ENCODE measurements at places on chromosomes 4 and X. TPM values are rescaled to one million over a fixed set of nuclear protein-coding genes. Genes with fewer than 3 reads are reported as not detected.

The HPSE gene
- 3.6 TPM for total RNA-seq

GRCh38 chr4:128827296-128827695, 17.8 kb downstream of the JADE1 start:
- no peak for DNase-seq

- DNase-seq = no peak
Measured at GRCh38 chrX:124860736-124861135, 458.9 kb upstream of the TEX13C start.

DNA sequence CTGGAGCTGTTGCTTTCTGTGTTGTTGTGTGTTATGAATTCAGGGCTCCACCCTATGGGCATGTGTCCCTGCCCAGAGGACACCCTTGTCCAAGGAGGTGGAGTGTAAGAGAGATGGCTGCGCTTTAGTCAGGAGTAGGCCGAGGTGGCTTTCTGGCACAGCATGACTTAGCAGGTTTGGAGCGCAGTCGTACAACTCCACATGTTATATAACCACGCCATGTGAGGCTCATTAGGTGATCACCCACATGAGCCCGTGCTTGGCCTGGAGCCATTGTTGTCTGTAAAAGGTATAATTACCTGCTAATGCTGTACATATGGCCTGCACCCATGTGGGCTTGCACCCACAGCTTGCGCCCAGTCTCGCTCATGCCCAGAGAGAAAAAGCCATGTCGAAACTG, 15.8 kb upstream of the ANAPC4 start:
- no peak for DNase-seq

GRCh38 chr4:153067376-153067775, 131.3 kb downstream of the FHDC1 start:
- no peak for DNase-seq

DNA sequence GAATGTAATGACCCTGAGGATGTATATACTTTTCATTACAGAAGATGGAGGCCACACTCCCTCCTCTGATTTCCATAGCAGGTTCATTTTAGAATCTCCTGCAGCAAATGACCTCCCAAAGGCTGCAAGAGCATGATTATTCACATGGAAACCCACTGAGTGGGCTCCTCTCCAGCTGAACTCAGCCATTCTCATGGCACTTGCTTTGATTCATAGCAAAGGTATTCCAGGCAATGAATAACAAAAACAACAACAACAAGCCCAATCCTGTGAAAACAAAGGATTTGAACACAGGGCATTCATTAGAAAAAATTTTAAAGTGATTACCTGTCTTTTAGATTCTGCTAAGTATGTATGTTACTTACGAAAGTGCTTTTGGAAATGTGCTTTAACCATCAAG, 894.0 kb upstream of the FRG1 start:
- no peak for DNase-seq

- DNase-seq = no peak
Measured at GRCh38 chr4:85448906-85449890, 25.8 kb upstream of the ARHGAP24 start.

DNA sequence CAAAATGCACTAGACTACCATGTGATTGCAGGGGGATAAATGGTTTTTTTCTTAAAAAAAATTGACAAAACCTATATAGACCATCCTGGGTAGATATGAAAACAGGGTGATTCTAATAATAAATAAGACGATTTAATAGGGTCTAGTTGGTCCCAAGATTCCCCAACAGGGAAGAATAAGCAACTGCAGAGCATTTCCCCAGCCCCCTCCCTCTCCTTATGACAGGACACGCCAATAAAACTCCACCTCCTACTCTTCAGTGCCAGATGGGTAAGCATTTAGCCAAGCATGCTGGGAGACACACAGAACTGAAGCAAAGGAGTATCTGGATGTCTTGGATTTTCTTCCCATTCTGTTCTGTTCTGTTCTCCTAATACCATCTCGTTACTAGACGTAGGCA, at the start of gene BRS3:
Gene BRS3, plus strand, starts transcription at position 301 of the 400 bp plus-strand sequence. CDS start 168 bp downstream, outside the sequence.
- no peak for DNase-seq

GRCh38 chrX:37846558-37846933, 825 bp downstream of the DYNLT3 start:
- DNase-seq = no peak

DNA sequence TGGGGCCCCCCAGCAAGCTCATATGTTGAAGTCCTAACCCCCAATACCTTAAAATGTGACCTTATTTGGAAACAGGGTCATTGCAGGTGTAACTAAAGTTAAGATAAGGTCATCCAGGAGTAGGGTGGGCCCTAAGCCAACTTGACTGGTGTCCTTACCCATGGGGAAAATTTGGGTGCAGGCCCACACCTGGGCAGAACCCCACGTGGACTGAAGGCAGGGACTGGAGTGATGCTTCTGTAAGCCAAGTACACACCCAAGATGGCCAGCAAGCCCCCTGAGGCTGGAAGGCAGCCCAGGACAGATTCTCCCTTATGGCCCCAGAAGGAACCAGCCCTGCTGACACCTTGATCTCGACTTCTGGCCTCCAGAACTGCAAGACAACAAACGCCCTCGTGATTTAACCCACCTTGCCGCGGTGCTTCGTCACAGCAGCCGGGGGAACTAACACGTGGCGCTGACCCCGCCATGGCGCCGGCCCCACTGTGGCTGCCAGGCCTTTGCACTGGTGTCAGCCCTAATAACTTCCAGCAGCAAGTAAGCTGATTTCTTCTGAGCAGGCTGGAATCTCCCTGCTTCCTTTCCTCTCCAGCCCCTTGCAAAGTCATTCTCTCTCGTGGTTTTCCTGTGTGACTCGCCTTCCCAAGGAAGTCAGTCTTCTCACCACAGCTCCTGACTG, 23.2 kb upstream of the MXD4 start:
- DNase-seq = no peak
